GM23338 (cell line): ENCODE measurements at places on chromosomes 2 and 18.

DNA sequence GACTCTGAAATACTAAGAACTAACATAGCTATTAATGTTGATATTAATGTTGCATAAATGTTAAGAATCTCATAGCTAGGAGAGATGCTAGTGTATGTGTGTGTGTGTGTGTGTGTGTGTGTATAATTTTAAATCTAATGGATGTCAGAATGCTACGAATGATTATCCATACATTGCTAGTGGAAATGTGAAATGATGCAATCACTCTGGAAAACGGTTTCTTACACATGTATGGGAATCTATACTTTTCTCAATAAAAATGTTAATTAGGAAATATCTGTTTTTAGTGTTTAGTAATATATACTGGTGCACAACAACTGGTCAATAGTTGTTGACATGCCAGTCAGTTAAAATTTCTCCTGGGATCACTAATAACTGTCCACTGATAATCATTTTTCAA, 908.8 kb upstream of the POU3F3 start:
- no peak for DNase-seq

GRCh38 chr2:65605058-65605742, 172.8 kb upstream of the SPRED2 start:
- no peak for DNase-seq

- DNase-seq = no peak
These were observed 23.3 kb downstream of the KLF7 start for GRCh38 chr2:207142461-207142860.

GRCh38 chr2:191250400-191250799, 5.2 kb downstream of the MYO1B start:
- DNase-seq = no peak

DNA sequence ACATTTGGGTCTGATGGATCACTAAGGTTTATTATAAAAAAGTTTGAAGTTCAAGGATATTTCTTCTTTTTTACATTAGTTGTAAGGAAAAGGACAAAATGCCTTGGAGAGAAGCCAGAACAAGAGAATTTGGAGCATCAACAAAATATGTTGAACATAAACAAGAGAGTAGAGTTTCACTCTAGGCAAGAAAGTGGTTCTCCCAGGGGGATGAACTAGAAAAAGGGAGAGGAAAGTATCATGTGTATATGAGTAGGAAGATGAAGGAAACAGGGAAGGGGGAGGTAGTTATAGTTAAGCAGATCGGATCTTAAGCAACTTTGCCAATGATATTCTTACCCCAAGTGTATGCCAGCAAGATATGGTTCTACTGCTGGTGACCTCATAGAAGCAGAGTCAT, 63.8 kb upstream of the GALNT3 start:
- no peak for DNase-seq

GRCh38 chr18:77088963-77089722, 43.4 kb downstream of the MBP start:
- DNase-seq = peak; percentile 79

GRCh38 chr2:44902217-44903137, 39.0 kb upstream of the SIX3 start:
- no peak for DNase-seq

DNA sequence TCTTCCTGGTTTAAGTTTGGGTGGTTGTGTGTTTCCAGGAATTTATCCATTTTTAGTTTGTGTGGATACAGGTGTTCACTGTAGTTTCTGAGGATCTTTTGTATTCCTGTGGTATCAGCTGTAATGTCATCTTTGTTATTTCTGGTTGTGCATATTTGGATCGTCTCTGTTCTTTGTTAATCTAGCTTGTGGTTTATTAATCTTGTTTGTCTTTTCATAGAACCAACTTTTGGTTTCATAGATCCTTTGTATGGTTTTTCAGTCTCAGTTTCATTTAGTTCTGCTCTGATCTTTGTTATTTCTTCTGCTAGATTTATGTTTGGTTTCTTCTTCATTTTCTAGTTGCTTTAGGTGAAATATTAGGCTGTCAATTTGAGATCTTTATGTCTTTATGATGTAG, 202.4 kb upstream of the ZSWIM2 start:
- DNase-seq = no peak

GRCh38 chr18:7206217-7206616, 24.7 kb upstream of the LRRC30 start:
- no peak for DNase-seq

DNA sequence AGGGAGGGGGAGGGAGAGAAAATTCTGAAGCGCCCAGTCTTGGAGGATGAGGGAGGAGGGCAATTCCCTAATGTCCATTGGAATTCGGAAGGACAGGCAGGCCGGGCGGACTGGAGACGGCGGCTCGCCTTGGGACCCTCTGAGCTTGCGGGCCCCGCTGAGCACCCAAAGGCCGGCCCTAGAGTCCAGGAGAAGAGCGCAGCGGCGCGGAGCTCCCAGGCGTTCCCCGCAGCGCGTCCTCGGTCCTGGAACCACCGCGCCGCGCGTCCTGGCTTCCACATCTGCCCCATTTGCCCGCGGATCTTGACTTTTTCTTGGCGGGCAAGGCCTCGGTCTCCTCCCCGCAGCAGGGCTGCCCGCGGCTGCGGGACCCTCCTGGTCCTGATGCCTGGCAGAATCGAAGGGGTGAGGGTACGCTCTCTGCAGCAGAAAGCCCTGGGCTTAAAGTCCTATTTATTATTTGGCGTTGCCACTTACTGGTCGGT, 675 bp upstream of the MLPH start:
- DNase-seq = peak; percentile 59

GRCh38 chr2:35931626-35932025, 424.0 kb upstream of the CRIM1 start:
- DNase-seq = no peak

- no peak for DNase-seq
These were observed 33.9 kb downstream of the FBXO15 start for GRCh38 chr18:74113711-74114110.

DNA sequence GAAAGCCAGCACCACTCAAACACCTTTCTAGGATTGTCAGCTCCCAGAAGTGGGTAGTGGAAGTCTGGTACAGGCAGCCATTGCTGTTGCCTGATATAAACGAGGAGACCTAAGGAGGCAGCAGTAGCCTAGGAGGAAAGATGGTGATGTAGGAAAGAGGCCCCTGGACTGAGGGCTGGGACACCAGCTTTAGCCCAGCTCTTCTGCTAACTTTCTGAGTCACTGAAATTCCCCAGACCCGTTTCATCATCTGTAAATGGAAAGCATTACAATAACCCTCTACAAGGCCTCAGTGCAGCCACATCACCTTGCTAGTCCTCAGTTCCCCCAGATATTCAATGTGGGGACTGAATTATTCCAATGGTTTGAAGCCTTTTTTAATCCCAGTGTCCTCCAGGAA, 336.5 kb downstream of the TNS1 start:
- no peak for DNase-seq

- no peak for DNase-seq
These were observed 26.3 kb downstream of the DHRS9 start for GRCh38 chr2:169095621-169096105.

GRCh38 chr2:120948662-120949011, 213.0 kb downstream of the GLI2 start:
- DNase-seq = no peak

- no peak for DNase-seq
These were observed 1.7 kb downstream of the SIX3 start for GRCh38 chr2:44943031-44943692.

DNA sequence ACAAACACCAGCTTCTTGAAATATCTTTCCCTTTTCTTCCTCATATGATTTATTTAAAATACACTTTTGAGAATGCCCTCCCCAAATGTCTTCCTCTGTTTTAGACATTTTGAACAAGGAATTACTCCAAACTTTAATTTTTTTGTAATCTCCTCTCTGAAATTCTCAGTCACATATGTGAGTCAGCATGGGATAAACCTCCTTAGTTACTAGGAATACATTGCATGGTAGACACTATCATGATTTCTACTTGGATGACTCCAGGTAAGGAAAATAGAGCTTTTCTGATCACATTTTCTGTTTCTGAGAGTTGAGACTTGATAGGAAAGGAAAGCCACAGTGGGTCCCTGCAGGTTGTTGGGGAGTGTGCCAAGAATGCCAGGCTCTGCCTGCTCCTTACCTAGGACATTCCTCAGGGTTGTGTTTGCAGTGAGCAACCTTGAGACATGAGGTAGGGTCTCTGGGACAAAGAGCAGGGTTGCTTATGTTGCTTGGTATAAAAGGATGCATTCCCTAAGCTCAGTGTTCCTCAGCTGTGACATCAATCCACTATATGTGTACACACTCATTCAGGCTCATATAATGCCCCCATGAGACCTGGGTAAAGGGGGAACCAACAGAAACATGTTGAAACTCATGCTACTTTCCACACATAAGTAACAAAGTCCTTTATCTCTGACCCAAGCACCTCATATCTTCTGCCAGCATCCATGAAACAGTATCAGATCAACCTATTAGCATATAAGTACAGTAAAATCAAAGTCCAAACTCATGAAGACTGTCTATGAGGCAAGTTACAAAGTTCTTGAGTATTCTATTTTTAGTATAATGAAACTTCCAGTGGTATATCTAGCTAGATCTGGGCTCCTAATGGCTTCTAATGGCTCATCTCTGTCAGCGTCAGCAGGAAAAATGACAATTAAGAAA, 112.8 kb upstream of the SCN1A start:
- no peak for DNase-seq

- DNase-seq = no peak
These were observed 959.4 kb upstream of the GYPC start for GRCh38 chr2:125696560-125696959.

- no peak for DNase-seq
These were observed 13.1 kb downstream of the PID1 start for GRCh38 chr2:229257985-229258384.

GRCh38 chr18:24486684-24487083, 26.2 kb downstream of the HRH4 start:
- no peak for DNase-seq

GRCh38 chr18:26415631-26416030, 132.7 kb downstream of the KCTD1 start:
- no peak for DNase-seq

DNA sequence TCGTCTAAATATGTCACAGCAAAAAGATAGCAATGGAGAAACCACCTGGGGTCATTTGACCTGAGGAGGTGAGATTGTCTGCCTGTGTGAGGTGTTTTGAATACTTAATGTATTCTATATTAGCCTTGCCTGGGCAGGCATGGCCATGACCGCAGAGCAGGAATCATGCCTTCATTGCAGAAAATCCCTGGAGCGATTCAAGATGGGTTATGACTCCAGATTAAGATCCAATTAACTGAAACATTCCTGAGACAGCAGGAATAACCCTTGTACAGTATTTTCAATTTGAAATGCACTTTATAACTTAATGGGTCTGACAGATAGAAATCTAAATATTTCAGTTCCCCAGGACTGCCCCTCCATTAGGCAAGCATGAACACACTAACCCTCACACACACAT, 227.3 kb upstream of the RAB6C start:
- DNase-seq = no peak

DNA sequence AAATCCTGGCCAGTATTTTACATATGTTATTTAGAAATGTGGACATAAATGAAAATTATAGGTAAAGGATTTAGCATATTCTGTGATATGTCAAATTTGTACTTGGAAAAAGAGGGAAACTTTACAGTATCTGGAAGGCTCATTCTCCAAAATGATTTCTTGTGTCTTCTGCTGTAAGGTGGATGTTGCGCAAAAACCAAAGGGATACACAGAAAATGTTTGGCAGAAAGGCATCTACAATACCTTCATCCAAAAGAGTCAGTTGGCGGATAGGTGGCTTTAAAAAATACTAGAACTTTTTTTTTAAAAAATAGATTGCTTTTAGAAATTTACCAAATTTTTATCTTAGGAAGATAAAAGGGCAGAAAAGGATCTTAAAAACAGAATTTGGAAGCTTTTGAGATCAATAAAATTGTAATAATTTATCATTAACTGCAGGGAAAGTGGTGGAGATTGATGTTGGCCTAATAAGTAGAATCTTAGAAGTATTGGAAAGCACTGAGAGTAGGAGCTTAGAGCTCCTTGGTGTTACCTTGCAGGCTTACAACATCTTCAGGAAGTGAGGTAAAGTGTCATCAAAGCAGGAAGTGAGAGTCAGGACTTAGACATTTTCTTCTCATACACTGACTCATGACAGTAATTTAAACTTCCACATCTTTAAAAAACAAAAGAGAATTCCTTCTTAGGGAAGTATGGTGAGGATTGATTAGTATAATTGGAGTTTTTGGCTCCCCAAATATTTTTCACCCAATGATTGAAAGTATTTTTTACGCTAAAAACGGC, 2.1 kb downstream of the NABP1 start:
- DNase-seq = no peak

DNA sequence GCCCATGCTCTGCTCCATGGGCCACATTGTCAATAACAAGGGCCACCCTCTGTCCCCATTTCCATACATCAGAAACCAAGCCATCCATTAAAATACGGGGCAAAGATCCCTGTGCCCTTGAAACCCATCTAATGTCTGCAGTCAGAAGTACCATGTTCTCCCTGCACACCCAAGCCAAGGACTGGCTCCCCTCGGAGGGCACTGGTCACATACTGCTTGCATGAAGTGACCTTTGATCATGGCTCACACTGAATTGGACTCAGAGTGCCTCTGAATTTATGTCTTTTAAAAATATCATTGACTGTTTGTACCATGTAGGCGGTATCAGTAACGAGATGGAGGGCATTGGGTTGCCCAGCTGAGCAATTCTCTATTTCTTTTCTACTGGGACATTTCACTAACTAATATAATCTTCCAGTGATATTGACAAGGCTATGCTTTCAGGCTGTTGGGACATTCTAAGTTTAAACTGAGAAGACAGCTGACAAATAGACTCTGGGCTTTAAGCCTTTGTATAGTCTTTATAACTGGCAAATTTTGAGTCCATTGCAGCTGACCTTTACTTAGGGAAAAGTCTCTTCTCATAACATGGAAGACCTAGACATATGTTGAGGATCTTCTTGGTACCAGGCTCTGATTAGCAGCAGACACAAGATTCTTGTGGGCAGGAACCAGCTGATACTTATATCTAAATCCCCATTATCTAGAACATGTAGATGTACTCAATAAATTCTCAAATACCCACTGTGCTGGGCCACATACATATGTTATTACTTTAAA, 214.3 kb downstream of the MYCN start:
- DNase-seq = no peak

DNA sequence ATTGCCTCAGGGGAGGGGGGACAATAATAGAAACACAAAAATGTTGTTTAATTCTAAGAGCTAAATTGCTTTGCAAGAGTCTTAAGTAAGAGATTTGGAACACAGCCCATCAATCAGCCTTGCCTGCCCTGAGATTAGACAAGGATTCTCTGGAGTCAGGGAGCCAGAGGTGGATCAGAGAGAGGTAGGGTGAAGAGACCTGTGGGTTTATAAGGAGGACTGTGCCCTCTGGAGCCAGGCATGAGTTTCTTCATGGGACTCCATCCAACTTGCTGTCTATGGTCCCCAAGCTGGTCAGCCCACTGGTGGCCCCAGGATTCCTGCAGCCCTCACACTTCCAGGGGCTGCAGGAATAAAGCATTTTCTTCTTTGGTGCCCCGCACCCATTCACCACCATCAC, 139.3 kb downstream of the ALK start:
- DNase-seq = no peak

DNA sequence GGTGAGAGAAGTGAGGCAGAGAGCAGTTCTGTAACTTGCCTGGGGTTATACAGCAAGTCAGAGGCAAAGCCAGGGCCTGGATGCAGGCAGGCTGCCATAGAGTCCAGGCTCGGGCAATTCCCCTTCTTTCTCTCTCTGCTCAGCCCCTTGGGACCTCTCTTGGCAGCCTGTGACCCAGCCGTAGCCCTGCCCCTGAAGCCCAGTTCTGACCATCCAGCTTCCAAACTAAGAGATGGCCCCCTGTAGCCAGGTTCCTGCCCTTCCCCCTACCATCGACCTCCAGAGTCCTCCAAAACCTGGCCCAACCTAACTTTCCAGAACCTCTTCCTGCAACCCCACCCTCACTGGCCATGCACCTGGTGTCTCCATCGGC, 201.2 kb downstream of the CTIF start:
- DNase-seq = no peak
